ENCODE measurements at places on chromosomes 1 and 21.
A peak's percentile ranks its signal among the peaks of the same experiment; 100 is the strongest.

DNA sequence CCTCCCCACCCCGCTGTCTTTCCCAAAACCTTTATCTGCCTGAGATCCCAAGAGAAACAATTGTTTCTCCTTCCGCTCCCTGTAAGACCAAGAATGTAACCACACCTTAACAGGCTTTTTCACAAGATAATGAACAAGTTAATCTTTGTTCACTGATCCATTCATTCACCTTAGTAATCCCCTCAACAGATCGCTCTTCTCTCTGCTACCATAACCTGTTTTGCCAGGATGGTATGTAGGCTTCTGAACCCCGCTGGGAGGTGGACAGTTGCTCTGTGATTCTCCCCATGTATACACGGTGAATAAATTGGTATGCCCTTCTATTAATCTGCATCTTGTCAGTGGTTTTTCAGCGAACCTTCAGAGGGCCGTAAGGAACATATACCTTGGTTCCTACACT lies 18.7 kb upstream of the RGSL1 start:
- DNase-seq, result no peak

GRCh38 chr1:165914136-165914798 lies 86.9 kb downstream of the UCK2 start:
- peak; percentile 15 for DNase-seq

DNA sequence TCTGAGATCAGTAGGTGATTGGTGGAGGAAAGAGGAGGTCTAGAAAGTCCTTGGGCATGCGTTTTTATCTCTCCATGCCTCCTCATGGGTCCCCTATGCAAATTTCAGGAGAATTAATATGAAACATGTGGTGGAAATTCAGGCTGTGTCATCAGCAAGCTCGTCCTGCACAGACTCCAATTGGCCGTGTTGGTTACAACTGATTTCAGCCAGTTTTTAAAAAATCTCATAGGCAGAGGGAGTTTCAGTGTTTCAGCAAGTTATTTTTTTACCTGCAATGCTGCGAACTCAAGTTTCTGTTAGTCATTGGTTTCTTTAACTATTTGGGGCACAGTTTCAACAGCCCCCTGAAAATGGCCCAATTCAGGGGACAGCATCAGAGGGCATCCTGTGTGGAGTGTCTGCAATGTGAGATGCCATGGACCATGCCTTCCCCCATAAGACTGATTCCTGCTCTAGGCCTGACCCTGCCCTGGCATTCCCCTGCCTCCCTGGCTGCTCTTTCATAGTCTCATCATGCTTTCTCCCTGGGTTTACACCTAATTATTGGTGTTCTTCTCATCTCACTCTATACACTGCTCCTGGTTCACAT lies 59.9 kb downstream of the C1orf198 start:
- no peak for DNase-seq

GRCh38 chr1:72280131-72280530 lies 2.2 kb downstream of the NEGR1 start:
- DNase-seq, result no peak

GRCh38 chr1:170618421-170618820 lies 45.5 kb upstream of the PRRX1 start:
- no peak for DNase-seq

- no peak for DNase-seq
Observed at GRCh38 chr1:17732475-17732874, 22.7 kb upstream of the ACTL8 start.

- no peak for DNase-seq
Observed at GRCh38 chr1:177278626-177279390, 108.0 kb downstream of the BRINP2 start.

- DNase-seq, result no peak
Observed at GRCh38 chr1:114702737-114703136, 7.4 kb upstream of the AMPD1 start.

DNA sequence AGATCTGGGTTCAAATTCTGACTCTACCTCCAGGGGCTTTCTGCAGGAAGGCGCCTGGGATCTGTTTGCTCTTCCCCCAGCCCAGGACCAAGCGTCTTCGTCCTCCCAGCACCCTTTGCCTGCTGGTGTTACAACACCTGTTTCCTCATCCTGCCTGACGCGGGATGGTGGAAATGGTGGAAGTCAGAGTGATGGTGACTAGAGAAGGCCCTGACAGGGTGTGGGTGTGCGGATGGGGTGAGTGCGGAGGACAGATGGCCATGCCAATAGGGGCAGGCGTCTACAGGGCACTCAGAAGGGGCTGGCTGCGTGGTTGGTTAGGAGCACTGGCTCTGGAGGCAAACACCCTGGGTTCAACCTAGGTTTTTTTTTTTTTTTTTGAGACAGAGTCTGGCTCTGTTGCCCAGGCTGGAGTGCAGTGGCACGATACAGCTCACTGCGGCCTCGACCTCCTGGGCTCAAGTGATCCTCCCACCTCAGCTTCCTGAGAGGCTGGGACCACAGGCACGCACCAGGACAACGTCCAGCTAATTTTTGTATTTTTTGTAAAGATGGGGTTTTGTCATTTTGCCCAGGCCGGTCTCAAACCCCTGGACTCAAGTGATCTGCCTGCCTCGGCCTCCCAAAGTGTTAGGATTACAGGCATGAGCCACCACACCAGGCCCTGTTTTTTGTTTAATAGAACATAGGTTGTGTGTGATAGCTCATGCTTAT lies 1.5 kb downstream of the THEMIS2 start:
- DNase-seq, result no peak

DNA sequence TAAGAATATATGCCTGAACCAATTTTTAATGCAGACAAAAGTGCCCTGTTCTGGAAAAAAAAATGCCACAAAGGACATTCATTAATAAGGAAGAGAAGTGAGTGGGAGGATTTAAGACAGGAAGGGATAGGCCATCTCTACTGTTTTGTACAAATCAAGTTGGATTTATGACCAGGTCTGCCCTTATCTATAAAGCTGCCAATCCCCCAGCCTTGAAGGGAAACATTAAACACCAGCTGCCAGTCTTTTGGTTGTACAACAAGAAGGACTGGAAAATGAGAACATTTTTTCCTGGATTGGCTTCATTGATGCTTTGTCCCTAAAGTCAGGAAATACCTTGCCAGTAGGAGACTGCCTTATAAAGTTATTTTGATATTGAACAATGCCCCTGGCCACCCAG lies 444.0 kb downstream of the NPHP4 start:
- no peak for DNase-seq

DNA sequence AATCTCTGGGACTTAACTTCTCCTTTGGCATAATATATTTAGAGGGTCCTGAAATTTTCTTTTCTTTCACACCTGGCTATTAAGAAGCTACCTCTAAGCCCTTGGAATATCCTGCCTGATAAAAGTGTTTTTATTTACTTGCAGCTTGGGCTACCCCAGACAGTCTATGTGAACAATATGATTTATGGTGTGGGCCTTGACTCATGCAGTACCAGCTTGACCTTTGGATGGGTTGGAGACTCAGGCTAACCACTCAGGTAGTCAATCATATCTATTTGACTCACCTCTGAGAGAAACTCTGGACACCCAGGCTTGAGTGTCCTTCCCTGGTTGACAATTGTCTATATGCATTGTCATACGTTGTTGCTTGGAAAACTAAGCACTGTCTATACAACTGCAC lies 13.4 kb upstream of the PGBD2 start:
- no peak for DNase-seq

- no peak for DNase-seq
Observed at GRCh38 chr1:208475951-208476845, 232.0 kb upstream of the PLXNA2 start.

- no peak for DNase-seq
Observed at GRCh38 chr1:50369830-50370229, 53.4 kb downstream of the DMRTA2 start.

DNA sequence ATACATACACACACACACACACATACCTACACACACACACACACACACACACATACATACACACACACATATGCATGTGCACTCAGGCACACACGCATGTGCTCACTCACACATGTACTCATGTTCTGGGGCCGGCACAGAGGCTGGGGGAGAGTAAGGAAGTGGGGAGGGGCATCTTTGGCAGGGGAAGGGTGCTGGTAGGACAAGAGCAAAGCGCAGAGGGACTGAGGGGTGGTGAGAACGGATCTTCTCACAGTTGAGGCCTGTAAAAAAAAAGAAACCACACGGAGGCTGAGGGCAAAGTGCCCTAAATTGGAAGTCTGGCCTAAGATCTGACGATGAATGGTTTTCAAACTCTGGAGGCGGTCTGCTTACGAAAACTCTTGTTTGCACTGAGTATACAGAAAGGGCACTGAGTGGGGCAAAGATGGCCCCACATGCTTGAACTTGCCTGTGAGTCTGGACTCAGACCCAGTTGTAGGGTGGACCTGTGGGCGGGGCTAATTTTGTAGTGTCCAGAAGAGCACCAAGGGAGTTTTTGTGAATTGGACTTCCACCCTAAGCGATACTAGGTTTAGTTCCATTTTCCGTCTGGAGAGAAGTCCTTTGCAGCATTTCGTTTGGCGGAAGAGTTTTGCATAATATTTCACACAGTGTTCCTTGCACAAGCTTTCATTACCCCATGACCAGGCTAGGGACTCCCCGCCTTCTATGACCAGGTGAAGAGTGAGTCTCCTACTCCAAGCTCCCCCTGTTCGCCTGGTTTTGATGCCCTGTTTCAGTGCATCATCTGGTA lies 79.3 kb upstream of the LYST start:
- no peak for DNase-seq

DNA sequence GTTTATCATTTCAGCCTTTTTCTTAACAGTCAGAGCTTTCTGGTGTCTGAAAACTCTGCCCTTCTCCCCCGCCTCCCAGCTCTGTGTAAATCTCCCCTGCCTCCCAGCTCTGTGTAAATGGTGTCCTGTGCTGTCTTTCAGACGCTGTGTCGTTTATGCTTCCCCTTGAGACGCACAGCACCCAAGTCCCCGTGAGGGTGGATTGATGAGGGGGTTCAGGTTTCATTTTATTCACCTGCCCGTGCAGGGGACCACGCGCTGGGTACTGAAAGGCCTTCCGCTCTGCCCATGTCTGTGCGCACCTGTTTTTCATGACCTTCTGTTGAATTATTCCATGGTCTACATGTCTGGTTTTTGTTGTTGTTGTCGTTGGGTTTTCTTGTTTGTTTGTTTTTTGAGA lies 108.2 kb upstream of the COL6A1 start:
- no peak for DNase-seq

DNA sequence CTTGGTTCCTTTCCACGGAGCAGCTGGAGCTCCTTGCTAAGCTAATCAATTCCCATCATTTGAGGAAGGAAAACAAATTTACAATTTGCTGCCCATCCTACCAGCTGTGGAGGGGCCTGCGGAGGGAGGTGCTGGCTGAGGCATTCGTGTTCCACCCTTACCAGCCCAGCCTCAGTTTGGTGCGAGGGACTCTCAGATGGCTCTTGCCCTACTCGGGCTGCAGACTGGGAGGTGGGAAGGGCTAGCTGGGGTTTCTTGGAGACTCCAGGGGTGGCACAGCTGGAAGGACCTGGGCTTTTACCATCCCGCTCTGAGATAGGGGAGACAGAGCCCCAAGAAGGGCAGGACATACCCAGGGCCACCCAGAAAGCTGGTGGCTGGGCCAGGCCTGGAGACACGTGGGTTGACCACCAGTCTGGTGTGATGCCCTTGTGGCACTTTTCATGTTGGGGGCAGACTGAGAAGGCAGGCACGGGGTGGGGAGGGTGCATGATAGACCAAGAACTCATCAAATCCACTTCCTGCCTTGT lies 17.7 kb downstream of the DISP3 start:
- DNase-seq, result no peak

DNA sequence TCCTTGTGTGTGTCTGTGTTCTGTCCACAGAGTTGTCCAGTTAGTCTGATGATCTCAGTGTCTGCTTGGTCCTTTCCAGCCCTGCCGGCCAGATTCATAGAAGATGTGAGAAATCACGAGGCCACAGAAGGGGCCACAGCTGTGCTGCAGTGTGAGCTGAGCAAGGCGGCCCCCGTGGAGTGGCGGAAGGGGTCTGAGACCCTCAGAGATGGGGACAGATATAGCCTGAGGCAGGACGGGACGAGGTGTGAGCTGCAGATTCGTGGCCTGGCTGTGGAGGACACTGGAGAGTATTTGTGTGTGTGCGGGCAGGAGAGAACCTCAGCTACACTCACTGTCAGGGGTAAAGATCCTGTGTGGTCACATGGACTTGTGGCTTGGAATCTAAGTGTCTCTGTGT lies 95.8 kb downstream of the OBSCN start:
- DNase-seq, result no peak

DNA sequence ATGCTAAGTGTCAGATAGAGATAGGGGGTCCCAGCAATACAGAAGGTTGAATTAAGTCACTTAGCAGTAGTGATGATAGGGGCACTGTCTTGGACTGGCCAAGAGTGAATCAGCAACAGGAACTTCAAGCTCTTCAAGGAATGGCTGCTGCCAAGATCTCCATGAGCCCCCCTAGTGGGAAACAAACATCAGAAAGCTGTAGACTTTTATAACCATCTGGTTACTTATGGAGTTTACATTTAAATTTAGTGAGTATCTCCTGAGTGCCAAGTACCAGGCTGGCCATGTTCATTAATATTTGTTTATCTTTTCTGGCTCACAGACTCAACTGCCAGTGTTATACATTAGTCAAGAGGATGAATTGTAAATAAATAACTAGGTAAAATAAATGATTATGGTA lies 327.3 kb downstream of the TTLL7 start:
- no peak for DNase-seq

- DNase-seq, result no peak
Observed at GRCh38 chr21:44423941-44424607, 31.2 kb upstream of the LRRC3 start.

GRCh38 chr21:35086357-35086756 lies 37.3 kb upstream of the RUNX1 start:
- DNase-seq, result no peak

GRCh38 chr1:59262631-59263030 lies 34.3 kb upstream of the FGGY start:
- DNase-seq, result no peak

DNA sequence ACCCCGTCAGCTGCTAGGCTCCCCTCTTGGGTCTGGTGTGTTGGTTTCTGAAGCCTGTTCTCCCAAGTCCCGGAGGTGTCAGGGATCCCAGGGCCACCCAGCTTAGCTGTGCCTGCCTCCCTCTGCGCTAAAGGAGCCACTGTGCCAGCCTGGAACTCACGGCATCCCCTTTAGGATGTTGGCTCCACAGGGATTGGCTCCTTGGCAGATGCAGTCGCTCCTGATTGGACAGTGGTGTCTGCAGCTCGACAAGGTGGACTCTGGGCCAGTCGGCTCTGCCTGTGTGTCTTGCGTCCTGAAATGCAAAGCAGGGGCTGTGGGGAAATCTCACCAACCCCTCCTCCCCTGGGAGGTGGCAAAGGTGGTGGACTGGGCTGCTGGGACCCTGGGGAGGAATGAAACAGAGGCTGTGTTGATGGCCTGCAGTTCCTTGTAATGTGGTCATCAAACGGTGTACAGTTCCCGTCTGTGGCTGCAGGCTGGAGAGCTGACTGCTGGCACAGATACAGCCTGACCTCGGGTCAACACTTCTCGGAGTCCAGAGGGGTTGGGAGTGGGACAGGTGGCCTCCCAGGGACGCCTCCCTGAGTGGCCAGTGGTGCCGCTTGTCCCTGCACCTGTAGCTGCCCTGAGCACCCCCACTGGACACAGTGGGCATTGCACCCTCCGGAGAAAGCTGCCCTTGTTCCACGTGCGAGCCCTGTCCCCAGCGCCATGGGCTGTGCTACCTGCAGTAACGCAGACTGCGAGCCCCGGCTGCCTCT lies 11.5 kb upstream of the KCNAB2 start:
- DNase-seq, result no peak

GRCh38 chr1:40676501-40676900 lies 11.0 kb upstream of the RIMS3 start:
- no peak for DNase-seq

- no peak for DNase-seq
Observed at GRCh38 chr1:77975907-77976306, 3.0 kb downstream of the FUBP1 start.

- no peak for DNase-seq
Observed at GRCh38 chr1:221347706-221348105, 394.2 kb downstream of the DUSP10 start.

- DNase-seq, result no peak
Observed at GRCh38 chr1:231357831-231358354, 19.8 kb downstream of the SPRTN start.
